NCI-H1105 treated with DMSO at 0.1 percent for 48 hours (cell line): ENCODE measurements at places on chromosomes 1 and 21.

GRCh38 chr1:43107664-43108063, 64.4 kb downstream of the EBNA1BP2 start:
- DNase-seq, result no peak

- no peak for DNase-seq
These were observed 10.4 kb downstream of the KLHDC7A start for GRCh38 chr1:18491168-18491567.

GRCh38 chr1:148289647-148290046, 137.6 kb upstream of the NBPF11 start:
- DNase-seq, result no peak

GRCh38 chr1:32394890-32395432, 720 bp upstream of the BSDC1 start:
- no peak for DNase-seq

DNA sequence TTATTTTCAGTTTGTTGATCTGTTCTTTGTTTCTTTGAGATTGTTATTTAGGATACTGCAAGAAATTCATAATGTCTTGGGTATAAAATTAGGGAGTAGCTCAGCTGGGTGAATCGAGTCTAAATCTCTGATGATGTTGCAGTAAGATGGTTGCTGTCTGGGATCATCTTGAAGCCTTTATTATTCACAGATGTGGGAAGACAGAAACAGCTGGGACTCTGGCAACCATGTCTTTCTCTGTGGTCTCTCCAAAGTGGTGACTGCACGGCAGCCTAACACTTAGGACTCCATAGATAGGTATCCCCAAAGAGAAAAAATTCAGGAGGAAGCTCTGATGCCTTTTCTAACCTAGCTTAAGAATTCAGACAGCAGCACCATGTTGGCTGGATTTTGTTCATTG, 52.7 kb downstream of the RAP1A start:
- DNase-seq, result no peak

GRCh38 chr1:182259229-182259872, 132.2 kb downstream of the GLUL start:
- no peak for DNase-seq

- DNase-seq, result no peak
These were observed 675.3 kb downstream of the LTN1 start for GRCh38 chr21:28317177-28317950.

GRCh38 chr21:45132841-45133573, 58.6 kb downstream of the ADARB1 start:
- no peak for DNase-seq

DNA sequence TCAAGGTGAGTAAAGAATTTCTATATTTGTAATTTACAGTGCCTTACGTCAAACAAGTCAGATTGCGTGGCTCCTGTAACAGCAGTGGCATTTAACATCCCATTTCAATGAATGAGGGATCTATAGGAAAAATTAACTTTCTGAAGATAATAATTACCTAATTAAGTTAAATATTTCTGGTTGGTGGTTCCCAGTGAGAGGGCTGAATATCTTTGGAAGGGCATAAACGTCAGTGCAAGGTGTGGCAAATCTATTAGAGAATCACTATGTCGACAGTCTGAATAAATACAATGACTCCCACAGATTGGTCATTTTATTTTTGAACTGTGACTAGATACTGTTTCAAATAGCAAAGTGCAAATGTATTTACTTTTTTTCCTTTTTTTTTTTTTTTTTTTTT, 80.0 kb downstream of the S1PR1 start:
- peak; percentile 58 for DNase-seq

GRCh38 chr1:3024588-3024987, 3.3 kb downstream of the ACTRT2 start:
- no peak for DNase-seq

DNA sequence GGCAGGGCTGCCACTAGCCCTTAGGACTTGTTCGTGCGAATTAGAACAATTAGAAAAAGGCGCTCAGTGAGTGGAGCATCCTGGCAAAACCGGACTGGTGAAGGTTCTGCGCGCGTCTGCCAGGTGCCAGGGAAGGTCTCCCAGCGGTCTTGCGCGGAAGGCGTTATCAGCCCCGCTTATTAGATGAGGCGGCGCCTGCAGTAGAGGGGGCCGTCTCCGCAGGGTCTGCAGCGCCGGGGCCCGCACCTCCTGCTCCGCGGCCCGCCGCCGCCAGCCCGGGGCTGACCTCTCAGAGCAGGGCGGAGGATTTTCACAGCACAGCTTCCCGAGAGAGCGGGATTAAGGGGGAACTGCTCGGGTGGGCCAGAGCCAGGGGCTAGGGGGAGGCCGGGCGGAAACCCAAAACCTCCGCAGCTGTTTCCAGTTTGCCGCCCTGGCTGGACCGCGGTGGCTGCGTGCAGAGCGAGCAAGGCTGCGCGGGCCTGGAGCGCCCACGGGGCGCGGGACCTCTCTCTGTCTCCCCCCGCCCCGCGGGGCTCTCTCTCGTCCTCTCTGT, 155.2 kb downstream of the FOXD2 start:
- DNase-seq, result no peak

- no peak for DNase-seq
These were observed 659.9 kb downstream of the LTN1 start for GRCh38 chr21:28332796-28333195.

- no peak for DNase-seq
These were observed 30.4 kb downstream of the FHAD1 start for GRCh38 chr1:15277447-15277838.

GRCh38 chr1:234143681-234144080, 229.6 kb upstream of the COA6 start:
- DNase-seq, result no peak

DNA sequence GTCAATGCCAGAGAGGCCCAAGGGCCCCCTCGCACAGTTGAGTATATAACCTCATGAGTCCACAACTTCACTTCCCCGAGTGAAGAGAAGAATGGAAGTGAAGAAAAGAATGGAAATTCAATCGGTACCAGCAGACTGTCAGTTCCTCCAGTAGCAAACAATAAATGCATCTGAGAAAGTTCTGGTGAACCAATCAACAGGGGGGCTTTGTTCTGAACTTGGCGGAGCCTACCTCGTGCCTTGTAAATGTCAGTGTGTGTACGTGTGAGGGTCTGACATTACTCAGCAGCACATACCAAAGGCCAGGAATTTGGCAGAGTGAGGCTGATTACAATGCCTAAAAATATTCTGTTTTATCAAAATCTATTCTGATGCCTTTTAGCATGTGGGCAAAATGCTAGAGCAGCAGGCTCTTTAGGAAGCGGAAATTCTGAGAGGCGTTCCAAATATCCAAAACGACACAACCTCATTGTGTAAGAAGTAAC, 238.5 kb downstream of the LTN1 start:
- no peak for DNase-seq

DNA sequence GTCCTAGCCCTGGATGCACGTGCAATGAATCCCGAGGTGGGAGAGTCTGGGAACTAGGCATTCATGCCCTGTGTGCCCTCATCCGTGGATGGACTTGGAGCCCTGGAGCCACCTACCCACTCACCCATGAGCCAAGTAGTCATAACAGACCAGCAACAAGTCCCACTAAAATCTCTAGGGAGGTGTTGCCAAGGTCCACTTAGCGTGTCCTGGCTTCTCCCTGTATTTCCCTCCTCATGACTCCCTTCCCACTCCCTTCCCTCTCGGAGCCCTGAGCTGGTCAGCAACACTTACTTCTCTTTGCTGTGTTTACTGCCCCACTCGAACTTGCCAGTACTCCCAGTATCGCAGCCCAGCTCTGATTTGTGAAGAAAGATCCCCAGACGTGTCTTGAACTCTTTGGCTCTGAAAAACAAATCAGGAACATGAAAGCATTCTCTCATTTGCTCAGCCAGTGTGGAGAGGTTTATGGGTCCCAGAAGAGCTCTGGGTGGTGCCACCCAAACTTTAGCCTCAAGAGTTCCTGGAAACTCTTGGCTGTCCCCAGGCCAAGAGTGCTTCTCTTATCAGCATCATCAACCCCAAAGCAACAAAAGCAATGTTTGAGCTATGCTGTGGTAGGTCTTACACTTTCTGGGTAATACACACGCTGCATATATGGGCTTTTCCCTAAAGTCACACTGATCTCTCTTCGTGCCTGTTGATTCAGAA, 1.1 kb downstream of the RGS16 start:
- no peak for DNase-seq

- DNase-seq, result no peak
These were observed 123.1 kb upstream of the ESRRG start for GRCh38 chr1:216846339-216846738.

DNA sequence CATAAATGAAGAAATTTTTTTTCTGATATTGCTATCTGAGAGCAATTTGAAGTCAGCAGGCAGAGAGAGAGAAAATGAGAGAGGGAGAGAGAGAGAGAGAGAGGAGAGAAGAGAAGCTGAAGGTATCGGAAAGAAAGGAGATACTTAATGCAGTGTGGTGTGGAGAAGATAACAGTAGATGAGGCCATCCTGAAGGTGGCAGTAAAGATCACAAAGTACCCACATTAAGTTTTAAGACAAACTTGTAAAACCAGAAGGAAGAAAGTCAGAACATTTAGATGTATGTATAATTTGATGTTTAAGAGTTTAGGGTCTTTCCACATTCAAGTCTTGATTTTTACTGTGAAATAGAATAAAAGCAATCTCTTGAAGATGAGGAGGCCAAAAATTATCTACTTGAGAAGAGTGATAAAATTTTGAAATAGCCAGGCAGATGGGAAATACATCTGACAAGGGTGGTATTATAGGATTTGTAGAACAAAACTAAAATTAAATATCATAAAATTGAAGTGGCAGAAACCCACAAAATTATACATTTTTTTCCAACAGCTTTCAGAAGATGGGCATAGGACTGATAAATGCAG, 1753.4 kb downstream of the MRPL39 start:
- peak; percentile 47 for DNase-seq
